CD4-positive, alpha-beta T cell treated with Interleukin-6 at 100 ng/mL for 8 hours (primary cell): ENCODE measurements at places on chromosomes 3 and 15.

DNA sequence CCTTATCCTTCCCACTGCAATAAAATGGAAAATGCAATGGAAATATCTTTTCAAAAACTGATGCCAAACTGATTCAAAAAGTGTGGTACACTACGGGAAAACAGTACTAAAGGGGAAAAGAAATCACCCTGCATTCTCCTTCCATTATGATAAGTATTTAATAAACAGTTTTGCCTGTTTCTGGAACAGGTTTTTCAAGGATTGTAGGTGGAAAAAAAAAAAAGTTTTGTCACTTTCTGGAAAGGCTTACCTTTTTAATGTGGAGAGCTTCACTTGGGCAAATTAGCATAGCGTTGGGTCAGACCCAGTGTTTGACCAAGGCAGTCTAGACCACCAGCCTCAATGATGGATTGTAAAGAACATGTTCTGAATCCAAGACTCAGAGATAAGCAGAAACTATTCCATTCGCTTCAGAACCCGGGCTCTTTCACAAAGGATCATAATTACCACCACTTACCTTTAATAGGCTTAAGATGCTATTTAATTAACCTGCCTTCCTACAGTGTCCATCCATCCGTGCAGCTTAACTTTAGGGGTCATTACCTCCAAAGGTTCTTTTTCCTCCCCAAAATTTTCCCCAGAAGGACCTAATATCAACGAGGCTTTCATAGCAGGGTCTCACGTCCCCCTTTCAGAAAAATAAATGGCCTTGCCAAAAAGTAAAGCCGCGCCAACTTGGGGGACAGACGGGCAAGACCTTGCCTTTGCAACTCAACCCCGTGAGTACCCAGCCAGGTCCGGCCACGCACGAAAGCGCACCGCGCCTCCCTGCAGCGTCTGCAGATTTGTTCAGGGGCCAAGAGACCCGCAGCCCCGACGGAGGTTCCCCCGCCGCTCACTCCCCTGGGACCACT, 1.0 kb downstream of the DCBLD2 start:
- no peak for DNase-seq

GRCh38 chr3:147654827-147655226, 245.7 kb downstream of the ZIC1 start:
- no peak for DNase-seq

DNA sequence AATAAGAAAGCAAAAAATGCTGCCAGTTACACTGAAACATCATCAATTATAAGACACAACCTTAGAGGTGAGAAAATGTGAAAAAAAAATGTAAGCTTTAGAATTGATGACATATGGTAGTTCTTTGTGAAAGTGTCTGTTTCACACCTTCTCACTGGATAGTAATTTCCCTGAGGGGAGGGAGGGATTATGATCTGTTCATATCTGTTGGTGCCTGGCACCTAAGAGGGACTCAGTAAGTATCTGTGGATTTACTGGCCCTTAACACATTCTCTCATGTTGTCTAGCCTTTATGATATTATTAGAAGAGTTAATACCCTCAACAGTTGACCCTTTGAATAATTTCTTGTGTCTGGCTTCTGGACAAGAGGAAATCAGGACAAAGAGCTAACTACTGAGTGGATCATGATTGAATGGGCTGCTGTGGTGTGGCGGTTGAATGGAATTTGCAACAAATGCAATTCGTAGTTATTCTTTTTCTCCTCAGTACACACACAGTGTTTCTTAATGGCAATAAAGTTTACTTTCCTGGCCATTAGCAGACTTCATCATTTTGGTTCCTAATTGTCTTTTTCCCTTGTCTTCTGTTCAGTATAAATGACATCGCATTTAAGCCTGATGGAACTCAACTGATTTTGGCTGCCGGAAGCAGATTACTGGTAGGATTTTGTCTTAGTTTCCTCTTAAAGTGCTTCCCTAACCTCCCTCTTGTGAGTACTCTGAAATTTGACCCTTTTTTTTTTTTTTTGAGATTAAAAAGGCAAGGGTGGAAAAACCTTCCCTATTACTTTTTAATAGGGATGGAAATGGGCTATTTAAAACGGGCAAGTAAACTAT, 9.5 kb downstream of the IFT122 start:
- no peak for DNase-seq

- no peak for DNase-seq
Observed at GRCh38 chr15:64490598-64491259, 30.4 kb downstream of the ZNF609 start.

GRCh38 chr3:87949189-87949878, 109.5 kb downstream of the CGGBP1 start:
- no peak for DNase-seq

DNA sequence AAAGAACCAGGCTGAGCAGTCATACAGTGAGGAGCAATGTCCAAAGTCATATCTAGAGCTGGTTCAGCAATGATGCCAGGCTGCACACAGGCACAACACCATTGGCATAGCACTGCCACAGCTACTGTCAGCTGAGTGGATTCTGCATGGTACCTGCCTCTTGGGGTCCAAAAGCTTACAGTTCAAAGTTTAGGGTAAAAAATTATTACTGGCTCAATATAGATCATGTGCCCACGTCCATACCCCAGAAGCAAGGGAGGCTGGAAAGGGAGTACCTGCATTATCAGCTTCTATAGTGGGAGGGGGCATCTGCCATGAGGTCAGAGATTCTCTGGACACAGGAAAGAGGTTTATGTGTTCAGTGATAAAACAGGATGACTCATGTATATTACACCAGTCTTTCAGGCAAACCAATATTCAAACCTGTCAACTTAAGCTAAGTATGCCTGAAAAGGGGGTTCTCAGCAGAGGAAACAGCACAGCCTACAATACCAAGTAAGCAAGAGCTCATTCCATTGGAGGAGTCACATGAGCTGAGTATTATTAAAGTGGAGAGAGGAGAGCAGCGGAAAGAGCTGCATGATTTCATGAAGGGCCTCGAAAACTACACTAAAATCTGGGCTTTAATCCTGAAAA, 99.0 kb downstream of the ANO10 start:
- no peak for DNase-seq

DNA sequence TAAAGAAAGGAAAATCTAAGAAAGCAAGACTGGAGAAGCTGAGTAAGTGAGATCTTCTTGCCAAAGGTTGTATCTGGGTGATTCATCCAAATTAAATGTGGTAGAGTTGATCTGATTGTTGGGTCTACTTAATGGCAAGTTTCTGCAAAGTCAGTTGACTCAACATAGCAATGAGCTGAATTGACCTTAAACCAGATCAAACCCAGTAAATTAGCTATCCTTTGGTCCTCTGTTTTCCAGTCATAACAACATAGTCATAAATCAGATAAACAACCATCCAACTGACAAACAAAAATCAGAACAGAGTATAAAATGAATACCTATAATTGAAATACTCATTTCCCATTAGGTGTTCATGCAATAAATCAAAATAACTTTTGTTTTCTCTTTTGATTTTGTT, 142.6 kb upstream of the CFAP20DC start:
- DNase-seq = no peak

DNA sequence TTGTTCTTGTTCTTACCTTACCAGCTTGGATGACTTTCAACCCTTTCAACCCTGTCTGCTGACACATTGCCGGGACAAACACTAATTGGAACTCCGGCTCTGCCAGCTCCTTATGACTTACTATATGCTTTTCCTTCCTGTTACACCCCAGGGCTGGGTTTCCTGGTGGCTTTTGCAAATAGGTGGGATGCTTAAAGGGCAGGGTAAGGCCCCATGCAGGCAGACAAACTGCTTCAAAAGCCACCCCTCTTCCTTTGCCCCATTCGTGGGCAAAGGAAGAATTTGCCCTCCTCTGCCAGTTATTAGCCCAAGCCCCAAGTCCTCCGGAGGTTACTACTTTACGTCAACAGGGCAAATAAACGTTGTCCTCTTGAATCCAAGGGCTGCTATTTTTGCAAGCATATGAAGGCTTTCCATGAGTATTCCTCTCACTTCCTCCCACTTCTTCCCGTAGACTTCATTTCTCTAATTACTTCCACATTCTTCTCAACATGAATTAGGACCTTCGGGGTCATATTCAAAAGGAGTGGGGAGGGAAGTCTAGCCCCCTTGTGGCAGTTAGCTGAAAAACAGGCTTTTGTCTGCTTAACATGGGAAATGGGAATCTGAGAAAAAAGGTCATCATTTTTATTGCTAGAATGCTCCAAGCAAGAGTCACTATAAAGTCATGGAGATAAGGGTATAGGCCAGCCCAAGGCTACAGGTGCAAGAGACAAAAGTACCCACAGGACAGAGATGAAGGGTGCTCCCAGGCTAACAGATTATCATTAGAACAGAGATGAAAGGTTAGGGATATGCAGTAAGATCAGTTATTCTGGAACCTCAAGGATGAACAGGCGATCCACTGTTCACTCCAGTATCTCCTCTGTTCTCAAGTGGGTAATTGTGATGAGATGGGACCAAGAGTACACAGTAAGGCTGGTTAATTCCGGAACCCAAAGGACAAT, 56.3 kb upstream of the FSTL1 start:
- DNase-seq = no peak

- no peak for DNase-seq
Observed at GRCh38 chr15:41544650-41545015, 576 bp upstream of the RPAP1 start.

DNA sequence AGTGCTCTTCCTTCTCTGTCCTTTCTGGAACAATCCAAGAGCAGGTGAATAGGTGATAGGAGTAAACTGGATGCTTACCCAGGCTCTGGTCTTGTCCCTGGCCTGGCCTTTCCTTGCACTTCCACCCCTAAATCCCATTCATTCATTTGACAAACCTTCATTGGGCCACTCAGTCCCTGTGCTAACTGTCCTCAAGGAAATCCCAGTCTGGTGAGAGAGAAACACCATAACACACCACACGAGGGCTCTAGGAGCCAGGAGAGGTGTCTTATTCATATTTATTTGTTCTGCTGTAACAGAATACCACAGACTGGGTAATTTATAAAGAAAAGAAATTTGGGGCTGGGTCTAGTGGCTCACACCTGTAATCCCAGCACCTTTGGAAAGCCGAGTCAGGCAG, 22.8 kb downstream of the EFCC1 start:
- no peak for DNase-seq

DNA sequence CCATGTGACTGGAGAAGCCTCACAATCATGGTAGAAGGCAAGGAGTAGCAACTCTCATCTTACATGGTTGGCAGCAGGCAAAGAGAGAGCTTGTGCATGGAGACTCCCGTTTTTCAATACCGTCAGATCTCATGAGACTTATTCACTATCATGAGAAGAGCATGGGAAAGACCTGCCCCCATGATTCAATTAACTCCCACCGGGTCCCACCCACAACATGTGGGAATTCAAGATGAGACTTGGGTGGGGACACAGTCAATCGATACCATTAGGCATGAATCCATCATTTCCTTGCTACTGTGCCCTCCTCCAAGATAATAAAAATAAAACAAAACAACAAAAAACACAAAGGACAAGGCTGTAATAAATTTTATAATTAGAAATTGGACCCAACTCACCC, 384.7 kb upstream of the MEIS2 start:
- DNase-seq = no peak

GRCh38 chr3:23949784-23950183, 4.7 kb downstream of the NR1D2 start:
- DNase-seq = no peak

- no peak for DNase-seq
Observed at GRCh38 chr15:88803241-88803919, at the start of gene ACAN. Gene ACAN, plus strand, starts transcription at chr15:88803436. Its CDS starts 32,771 bp downstream, at chr15:88836207.

- DNase-seq = no peak
Observed at GRCh38 chr3:152127058-152127457, 141.7 kb upstream of the MBNL1 start.

GRCh38 chr3:183619624-183620251, 15.7 kb upstream of the KLHL24 start:
- DNase-seq = no peak

GRCh38 chr3:169399068-169399467, 264.4 kb downstream of the MECOM start:
- no peak for DNase-seq

GRCh38 chr3:135811651-135812050, 153.9 kb upstream of the PPP2R3A start:
- no peak for DNase-seq

- DNase-seq = no peak
Observed at GRCh38 chr3:28768439-28768838, 419.8 kb upstream of the AZI2 start.

DNA sequence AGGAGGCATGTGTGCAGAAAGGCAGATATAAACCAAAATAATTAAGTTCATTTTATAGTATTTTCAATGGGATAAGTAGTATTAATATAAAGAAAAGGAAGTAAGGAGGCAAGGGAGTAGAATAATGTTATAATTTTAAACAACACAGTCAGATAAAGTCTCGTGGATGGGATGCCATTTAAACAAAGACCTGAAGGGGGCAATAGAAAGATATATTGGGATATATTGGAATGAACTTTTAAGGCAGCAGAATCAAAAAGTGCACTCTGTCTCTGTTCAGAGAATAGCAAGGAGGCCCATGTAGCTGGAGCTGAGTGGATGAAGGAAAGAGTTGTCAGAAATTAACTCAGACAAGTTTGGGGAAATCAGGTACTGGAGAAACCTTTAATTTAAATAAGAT, 158.7 kb downstream of the CGGBP1 start:
- DNase-seq = no peak

DNA sequence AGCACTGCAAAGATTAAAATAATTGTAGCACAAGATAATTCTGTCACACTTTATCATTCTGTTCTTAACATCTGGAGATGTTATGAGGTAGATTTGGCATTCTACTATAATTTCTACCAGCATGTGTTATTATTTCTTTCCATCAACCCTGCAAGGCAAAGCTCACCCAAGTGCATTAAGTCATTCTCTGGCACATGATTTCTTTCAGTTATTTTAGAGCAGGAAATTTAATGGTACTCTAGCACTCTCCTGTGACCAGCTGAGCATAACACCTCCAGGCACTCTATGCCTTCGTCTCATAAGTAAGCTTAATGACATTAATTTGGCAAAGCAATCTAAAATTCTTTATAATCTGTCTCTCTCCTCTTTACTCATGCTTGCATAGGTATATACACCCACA, 300.2 kb upstream of the GPR149 start:
- no peak for DNase-seq

DNA sequence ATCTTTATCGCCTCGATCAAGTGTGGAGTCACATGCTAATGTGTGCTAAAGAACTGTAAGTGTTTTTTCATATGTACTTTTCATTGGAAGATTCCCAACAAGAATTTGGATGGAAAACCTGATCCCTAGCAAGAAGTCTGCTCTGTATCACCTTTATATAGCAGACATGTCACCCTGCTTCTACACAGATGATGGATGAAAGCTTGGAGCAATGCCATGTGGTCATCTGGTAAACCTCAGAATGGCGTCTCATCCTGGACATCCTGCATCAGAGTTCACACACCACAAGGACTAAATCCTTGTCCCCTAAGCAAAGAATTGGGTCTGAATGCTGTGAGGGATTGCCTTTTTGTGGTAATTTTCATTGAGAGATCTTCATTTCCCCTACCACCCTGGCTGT, 42.1 kb upstream of the CTDSPL start:
- no peak for DNase-seq

DNA sequence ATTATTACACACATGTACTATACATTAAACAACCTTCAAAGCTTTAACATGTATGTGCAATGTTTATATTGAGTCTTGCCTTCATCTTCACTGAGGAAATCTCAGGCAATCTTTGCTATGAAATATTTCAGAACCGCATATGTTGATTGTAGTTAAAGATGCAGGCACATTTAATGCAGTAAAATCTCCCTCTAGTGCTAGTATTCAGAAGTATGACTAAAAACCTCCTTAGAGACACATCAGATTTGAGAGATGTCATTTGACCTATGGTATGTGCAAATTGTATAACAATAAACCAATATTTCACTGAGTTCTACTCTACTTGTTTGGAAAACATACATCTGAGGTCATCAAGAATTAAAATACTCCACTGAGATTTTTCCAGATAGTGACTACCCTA, 123.8 kb upstream of the C15orf61 start:
- no peak for DNase-seq

GRCh38 chr3:14332392-14332791, 70.0 kb upstream of the SLC6A6 start:
- DNase-seq = no peak
